ENCODE measurements at places on chromosomes 7 and 10.

GRCh38 chr10:98646998-98647917, 200.5 kb upstream of the HPS1 start:
- no peak for DNase-seq

GRCh38 chr10:112784022-112784461, 166.0 kb upstream of the TCF7L2 start:
- no peak for DNase-seq

DNA sequence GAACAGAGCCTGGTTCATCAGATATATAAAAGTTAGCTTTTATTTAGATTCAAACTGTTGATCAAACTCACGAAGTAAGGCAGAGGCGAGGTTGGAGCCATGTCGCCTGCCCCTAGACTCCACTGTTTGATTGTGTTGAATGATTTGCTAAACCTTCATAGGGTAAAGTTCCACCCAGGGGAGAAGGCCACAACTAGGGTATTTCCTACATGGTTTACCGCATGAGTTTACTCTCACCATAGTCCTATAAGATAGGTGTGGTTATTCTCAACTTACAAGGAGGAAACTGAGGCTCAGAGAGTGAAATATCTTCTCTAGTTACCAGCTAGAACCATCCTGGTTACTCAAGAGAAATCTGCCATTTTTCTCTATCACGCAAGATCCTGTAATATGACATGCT, 31.8 kb downstream of the ARHGAP22 start:
- no peak for DNase-seq

- no peak for DNase-seq
Measured at GRCh38 chr7:95476072-95476847, 9.5 kb upstream of the ASB4 start.

DNA sequence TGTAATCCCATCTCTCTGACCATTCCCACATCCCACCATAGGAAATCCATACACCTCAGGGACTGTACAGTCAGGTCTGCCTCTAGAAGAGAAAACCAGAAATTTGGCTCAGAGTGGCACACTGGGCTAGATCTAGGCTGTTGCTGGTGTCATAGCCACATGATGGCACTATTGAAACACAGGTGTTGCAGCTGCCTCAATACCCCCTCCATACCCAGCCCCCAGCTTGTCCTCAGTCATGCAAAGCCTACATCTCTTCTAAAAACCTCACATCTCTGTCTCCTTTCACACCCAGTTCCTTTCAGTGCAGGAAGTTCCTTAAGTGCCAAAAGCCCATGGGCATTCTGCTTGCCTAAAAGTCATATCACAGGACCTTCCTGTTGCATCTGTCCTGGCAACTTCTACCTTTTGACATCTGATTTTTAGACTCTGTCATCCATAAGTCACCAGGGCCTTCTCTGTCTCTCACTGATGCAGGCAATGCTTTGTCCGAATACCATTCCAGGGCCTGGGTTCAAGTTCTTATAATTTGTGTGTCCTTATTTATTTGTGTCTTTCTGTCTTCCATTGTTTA, 27.0 kb upstream of the HIBADH start:
- no peak for DNase-seq

DNA sequence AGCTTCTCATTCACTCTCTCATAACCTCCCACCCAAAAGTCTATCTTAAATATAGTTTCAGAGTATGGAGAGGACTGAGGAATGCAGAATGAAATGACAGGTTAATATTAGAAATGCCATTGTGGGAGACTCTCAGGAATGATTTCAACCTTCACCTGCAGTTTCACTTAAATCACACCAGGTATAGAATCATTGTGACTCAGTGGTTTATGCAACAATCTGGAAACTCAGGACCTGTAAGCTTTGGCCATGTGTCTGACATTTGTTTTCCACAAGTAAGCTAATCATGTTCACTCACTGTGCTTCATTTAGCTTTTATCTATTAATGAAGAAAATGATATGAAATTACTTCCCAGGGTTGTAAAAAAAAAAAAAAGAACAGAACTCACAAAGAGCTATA, 8.7 kb upstream of the PTPN12 start:
- DNase-seq = no peak

- no peak for DNase-seq
Measured at GRCh38 chr7:149707448-149707886, 65.9 kb downstream of the ZNF467 start.

- no peak for DNase-seq
Measured at GRCh38 chr7:152664636-152665035, 11.3 kb downstream of the XRCC2 start.

GRCh38 chr10:627032-627992, 62.2 kb downstream of the DIP2C start:
- DNase-seq = no peak

- DNase-seq = no peak
Measured at GRCh38 chr10:75334720-75335119, 66.8 kb downstream of the ZNF503 start.

GRCh38 chr10:124578231-124579010, 116.8 kb downstream of the LHPP start:
- DNase-seq = no peak

DNA sequence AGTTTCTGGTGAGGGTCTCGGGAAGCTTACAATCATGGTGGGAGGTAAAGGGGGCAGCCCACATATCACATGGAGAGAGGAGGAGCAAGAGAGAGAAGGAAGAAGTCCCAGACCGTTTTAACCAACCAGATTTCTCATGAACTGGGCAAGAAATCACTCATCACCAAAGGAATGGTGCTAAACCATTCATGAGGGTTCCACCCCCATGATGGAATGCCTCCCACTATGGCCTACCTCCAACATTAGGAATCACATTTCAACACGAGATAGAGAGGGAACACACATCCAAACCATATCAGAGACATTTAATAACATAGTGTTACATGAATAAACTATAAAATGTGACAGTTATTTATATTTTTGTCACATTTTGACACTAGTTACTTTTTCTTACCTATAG, 214.8 kb upstream of the MAGI2 start:
- no peak for DNase-seq

- DNase-seq = no peak
Measured at GRCh38 chr10:100216006-100216405, 13.4 kb downstream of the CHUK start.

GRCh38 chr7:142539901-142540300, 209.4 kb upstream of the PRSS1 start:
- DNase-seq = no peak

- DNase-seq = no peak
Measured at GRCh38 chr10:31701546-31701945, 227.1 kb downstream of the ARHGAP12 start.

- DNase-seq = no peak
Measured at GRCh38 chr7:137078781-137079180, 210.3 kb downstream of the CHRM2 start.

DNA sequence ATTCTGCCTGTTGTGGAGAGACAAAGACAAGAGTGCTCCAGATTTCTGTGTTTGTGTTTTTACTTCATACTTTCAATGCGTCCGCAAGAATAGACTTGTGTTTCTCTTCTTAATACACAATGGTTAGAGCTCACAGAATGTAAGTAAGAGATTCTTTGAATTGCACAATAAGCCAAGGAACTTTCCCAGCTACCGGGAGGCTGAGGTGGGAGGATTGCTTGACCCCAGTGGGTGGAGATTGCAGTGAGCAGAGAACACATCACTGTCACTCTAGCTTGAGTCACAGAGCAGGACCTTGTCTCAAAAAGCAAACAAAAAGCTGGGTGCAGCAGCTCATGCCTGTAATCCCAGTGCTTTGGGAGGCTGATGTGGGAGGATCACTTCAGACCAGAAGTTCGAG, 250.7 kb upstream of the MYO3A start:
- no peak for DNase-seq

DNA sequence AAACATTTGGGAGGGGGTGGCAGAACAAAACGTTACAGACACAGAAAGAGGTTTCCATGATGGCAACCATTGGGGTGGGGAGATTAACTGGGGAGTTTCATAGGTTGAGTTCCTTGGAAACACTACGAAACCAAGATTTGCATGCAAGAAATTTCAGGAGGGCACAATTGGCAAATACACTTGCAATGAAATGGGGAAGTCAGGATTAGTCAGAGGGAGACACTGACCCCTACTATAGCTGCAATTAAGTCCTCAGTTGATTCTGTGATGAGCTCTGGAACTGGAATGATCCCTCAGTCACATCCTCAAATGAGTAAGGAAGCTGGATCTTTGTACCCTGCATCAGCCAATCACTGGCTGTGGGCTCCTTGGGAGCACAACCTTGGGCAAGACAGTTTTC, 22.1 kb downstream of the CPEB3 start:
- no peak for DNase-seq

- DNase-seq = no peak
Measured at GRCh38 chr10:1116051-1116450, 59.9 kb downstream of the WDR37 start.

DNA sequence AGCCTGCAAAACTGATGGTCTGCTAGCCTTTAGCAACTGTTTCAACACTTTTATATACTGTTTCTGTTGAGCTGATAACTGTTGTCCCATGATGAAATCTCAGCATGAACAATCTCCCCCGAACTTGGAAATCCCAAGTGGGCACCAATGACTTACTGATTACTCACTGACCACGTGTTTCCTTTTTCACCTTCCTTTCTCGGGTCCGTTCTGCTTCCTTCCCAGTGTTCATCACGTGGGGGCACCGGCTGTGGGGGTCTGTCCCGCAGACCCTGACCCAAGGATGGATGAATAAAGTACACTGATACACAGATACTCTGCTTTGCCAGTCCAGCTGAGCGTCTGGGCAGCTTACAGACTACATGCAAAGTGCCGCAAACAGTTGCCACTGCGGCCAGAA, 39.0 kb upstream of the RASGEF1A start:
- no peak for DNase-seq

DNA sequence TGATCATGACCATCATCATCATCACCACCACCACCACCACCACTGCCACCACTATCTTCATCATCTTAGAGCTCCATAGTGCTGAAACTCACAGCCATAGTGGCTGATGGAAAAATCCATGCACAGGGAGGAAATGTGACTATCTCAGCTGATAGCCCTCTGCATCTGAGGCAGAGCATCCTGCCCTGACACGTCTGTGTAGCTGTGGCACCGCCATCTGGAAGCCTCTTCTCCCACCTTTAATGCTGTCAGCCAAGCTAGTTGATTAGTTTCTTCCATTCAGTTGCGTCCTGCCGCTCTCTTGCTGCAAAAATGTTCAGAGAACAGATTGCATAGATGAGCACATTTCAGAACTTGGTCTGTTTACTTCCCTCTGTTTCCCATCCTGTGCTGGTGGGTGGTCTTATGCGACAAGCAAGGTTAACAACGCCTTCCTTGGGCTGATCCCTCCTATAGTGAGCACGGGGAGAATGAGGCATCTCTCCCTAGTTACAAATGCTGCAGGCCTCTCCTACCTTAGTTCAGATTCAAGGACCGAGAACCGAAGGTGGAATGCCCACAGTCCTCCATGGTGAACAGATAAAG, 478.6 kb downstream of the PLXNA4 start:
- no peak for DNase-seq

DNA sequence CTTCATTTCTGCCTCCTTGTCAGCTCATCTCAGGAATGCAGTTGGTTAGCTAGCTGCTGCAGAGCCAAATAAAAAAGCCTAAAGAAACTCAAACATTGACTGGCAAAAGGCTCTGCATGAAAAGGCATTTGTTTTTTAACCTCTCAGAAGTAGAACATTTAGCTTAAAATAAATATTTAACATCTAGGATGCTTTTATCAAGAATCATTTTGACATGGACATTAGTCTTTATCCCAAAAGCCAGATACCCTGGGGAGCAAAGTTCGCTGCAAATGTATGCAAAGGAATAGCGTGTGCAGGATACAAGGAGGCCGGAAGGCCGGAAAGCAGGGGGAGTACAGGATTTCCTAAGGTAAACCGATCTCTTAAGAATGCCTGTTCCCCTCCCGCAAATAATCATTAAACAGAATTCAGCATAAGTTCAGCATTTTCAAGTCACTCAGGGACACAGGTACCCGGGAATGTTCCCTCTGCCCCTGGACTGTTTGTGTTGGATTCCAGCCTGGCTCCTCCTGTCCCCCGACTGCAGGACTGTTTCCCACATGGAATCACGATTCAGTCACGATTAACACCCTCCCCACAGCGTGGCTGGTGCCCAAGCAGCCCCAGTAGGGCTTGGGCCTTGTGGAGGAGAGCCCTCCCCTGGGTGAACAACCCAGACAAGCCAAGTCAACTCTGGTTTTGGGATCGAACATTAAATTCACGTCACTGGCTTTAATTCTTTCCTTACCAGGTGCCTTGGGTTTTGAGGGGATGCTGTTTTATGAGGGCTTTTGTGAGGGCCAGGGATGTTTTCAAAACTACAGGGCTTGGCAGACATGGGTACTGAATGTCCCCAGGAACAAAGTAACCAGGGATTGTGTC, 97.8 kb downstream of the HIPK2 start:
- no peak for DNase-seq

- DNase-seq = no peak
Measured at GRCh38 chr10:126094537-126094936, 198.2 kb downstream of the FANK1 start.

DNA sequence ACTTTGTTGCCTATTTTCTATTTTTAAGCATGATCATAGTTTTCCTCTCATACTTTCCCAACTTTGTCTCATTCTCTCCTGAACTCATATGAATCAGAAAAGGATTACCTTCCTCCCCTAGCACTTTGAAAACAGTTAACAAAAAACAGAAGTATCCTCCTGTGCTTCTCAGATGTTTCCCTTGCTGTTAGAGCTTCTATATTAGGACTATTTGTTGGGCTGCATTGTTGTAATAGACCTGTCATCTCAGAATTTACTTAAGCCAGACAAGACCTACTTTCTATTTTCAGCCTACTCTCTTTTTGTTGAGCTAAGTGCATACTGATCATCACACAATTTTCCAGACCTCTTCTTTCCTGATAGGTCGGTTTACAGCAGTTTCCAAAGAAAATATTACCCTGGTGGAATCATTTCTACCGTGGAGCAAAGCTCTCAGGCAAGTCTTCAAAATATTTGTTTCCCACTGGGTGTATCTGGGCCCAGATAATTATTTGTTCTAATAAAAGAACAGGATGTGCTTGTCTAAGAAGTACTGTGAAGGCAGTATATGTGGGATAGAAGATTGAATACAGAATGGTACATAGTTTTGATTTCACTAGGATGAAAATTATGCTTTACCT, 411.9 kb upstream of the KLF6 start:
- DNase-seq = no peak

GRCh38 chr7:158396301-158396905, 191.2 kb downstream of the PTPRN2 start:
- DNase-seq = no peak

GRCh38 chr10:119706521-119707278, 19.1 kb upstream of the INPP5F start:
- DNase-seq = no peak
